ENCODE measurements at places on chromosomes 2 and 18.
A peak's percentile ranks its signal among the peaks of the same experiment; 100 is the strongest.

- no peak for DNase-seq
These were observed 24.8 kb downstream of the SH3BP4 start for GRCh38 chr2:234976479-234977227.

DNA sequence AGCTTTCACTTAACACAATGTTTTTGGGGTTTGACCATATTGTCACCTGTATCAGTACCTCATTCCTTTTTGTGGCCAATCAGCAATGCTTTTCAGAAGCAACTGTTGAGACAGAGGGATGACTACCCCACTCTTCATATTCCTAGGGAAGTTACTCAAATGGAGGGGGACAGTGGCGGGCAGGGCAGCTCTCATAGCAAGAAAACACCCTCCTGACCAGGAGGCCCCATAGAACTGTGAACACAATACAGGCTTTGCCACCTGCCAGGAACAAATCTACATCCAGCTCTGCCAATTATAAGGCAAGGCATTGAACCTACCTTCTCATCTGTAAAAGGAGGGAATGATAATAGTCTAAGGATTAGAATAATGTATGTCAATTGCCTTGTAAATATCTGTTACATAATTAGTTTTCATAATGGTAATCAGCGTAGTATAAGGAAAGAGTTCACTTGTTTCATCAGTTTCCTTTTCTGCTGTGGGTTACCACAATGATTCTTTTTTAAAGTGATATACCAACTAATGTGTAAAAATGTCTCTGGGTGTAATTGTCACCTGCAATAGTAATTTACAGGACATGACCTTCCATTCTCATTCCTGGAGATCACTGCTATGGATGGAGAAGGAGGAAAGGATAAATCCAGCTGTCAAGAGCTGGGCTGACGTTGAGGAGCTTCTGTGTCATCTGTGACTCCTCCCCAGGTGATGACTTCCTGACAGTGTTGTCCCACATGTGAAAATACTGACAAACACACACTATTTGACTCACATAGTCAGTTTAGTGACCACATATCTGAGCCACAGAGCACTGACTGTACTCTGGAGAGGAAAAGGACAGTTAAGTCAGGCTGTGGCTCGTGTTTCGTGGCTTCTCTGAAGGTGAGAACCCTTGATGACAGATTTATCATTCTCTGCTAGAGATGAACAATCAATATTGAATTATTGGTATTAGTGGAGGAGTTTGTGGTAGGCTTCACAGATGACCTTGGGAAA is 13.5 kb downstream of the ALPK2 start:
- DNase-seq: peak; percentile 29

DNA sequence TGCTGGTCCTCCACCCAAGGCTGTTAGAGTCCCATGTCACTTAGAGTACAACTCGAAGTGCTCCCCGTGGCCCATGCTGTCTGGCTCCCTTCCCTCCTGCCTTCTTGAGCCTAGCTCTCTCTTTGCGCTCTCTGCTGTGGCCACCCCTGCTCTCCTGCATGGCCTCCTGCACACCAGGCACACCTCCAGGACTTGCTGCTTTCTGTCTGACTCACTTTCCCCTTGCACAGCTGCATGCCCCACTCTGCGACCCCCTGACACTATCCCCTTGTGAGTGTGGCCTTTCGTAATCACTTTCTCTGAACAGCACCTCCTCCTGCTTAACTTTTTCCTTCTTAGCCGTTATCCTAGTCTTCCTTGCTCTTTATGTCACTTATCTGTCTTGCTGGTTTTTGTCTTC is 343.6 kb downstream of the TGIF1 start:
- no peak for DNase-seq

- no peak for DNase-seq
These were observed 301.5 kb downstream of the NDUFA10 start for GRCh38 chr2:239723486-239724193.

DNA sequence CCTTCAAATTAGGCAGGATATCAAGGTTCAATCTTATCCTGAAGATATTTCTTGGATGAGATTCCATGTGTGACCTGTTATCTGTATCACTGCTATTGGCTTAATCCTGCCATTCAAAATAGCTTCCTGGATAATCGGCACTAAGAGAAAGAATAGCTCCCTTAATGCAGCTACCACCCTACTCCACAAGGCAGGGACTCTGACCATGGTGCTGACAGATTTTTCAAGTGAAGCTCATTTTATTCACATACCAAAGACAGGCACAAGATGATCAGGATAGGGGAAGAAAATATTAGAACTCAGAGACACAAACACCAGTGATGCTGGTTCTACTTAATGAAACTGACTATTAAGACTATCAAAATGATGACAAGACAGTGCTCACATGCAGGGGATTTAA is 74.9 kb downstream of the ORC4 start:
- DNase-seq: no peak

- DNase-seq: no peak
These were observed 95.0 kb upstream of the STK17B start for GRCh38 chr2:196266351-196266750.

DNA sequence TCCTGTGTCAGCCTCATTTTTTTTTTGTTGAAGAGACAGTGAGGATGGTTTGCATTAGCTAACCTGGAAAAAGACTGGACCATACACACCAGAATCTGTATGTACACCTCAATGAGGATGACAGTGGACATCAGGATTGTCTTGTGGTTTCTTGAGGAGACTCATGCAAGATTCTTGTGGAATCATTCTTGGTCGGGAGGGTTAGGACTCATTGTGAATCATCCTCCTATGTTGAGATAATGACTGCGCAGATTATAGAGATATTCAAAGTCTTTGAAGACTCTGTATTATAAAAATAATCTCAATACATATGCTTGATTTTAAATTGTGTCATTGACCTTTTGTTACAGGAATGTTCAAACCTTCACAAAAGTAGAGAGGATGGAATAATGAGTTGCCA is 49.1 kb upstream of the DOCK10 start:
- no peak for DNase-seq

DNA sequence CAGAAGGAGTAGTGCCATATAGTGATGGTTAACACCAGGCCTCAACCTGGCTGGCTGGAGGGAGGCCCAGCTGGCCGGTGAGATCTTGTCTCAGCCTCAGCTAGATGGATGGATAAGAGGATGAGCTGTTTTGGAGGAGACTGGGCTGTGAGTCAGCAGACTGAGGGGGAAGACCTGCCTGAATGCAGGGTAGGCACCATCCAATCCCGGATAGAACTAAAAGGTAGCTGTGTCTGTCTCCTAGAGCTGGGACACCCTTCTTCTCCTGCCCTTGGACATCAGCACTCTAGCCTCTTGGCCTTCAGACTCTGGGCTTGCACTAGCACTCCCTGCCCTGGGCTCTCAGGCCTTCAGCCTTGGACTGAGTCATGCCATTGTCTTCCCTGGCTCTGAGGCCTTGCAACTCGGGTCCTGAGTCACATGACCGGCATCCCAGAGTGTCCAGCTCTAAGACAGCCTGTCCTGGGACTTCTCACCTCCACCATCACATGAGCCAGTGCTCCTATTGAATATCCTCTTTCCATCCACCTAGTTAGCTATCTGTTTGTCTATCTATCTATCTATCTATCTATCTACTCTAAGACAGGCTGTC is 131.3 kb downstream of the TPO start:
- no peak for DNase-seq

DNA sequence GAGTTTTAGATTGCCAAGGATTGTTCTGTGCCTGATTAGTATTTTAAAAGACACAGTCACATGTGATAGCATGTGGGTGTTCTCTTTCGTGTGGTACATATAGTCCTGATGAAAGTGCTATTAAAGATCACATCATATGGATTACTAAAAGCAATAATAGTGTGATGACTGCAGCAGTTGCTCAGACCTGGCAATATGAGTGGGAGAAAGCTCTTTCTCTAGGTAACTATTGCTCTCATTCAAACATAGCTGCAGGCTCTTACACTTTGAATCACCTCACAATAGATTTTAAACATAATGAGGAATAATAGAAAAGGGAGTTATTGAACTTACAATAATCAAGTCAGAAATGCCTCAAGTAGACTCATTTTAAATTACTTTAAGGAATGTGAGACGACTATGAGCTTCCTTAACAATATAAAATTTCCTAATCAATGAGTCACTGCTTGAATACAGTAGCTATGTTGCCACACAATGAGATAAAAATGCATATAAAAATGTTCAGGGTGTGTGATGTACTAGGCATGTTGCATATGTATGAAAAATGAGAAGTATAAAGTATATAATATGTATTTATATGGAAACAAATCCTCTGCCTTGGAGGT is 452.1 kb downstream of the TMX3 start:
- DNase-seq: no peak

DNA sequence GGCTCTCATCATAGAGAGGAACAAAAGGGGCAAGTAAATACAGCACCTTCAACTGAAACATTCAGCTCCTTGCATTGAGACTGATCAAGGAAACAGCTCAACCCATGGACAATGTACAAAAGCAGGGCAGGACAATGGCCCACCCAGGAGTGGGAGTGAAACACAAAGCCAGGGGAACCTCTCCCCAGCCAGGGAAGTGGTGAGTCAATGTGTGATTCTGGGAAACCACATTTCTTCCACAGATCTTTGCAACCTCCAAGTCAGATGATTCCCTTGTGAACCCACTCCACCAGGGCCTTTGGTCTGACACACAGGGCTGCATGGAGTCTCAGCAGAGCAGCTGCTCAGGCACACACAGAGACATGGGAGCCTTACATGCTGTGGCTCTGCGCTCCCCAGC is 294.5 kb downstream of the NR4A2 start:
- DNase-seq: no peak

GRCh38 chr2:159933727-159934049 is 128.7 kb downstream of the PLA2R1 start:
- no peak for DNase-seq

DNA sequence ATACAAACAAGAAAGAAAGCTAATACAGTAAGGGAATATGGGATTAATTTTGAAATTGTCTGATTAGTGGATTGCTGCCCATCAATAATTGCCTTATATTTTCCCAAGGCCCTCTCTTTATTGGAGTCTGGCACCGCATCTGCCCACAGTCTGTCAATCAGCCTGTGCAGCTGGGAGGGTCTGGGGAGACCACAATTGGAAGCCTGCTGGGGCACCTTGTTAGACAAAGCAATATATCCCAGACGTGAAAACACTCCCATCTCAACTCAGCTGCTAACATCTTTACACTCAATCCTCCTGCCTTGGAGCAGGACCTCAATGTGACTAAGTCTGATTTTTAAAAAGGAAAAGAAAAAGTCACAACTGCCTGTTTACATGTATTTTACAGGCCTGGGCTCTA is 258.6 kb downstream of the SRBD1 start:
- no peak for DNase-seq

DNA sequence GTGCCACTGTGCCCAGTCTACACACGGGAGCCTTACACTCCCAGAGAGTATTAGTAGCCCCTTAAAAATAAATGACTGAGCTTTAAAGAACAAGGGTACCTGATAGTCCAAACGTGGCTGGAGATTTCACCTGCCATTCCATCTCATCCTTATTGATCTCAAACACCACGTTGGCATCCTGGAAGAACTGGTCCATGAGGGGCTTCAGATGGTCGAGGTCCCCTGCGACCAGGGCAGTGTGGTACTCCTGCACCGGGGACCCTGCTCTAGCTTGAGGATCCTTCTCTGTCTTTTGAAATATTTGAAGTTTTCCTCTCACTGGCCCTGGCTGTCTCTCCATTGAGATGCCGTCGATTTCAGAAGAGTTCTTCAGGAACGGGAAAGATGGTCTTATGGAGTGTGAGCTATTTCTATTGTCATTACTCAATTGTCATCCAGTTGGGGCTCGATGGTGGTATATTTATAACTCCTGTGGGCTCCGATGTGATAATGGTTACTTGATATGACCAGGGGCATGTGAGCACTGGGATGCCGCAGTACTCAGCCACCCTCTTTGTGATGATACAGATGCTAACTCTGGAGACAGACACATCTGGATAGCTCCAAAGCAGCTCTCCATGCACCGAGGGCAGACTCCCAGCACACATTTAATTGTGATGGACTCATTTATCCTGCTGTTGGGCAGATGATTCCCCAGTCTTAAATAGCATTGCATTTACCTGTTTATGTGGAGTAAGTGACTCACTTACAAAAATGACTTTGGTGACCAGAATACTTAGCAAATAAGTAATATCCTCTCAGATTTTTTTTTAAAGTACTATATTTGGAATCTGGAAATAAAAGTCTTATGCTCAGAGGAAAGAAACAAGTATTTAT is 22.8 kb downstream of the ASB18 start:
- no peak for DNase-seq

DNA sequence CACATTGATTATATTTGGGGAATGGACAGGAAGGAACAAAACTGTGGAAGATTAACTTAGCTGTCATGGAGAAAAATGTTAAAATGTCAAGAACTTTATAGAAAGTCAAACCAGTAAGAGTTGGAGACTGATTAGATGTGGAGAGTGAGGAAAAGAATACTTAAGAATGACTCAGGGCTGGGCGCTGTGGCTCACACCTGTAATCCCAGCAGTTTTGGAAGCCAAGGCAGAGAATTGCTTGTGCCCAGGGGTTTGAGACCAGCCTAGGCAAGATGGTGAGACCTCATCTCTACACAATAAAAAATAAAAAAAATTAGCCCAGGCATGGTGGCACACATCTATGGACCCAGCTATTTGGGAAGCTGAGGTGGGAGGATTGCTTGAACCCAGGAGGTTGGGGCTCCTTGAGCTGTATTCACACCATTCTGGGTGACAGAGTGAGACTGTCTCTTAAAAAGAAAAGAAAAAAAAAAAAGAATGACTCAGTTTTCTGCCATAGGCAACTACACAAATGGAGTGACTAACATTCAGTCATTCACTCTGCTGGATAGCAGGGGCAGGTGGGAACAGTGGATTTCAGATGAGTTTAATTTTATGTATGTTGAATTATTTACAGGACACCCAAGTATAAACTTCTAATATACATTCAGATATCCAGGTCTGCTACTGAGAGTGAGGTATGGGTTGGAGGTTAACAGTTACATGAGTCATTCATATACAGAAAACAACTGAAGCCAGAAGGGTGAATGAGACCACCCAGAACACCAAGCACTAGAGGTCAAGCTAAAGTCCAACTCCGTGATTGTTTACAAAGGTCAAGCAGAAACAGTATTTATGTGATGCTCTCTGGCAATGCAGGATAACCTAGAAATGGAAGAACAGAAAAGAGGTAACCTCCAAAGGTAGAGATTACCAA is 33.9 kb downstream of the ORC2 start:
- DNase-seq: no peak

DNA sequence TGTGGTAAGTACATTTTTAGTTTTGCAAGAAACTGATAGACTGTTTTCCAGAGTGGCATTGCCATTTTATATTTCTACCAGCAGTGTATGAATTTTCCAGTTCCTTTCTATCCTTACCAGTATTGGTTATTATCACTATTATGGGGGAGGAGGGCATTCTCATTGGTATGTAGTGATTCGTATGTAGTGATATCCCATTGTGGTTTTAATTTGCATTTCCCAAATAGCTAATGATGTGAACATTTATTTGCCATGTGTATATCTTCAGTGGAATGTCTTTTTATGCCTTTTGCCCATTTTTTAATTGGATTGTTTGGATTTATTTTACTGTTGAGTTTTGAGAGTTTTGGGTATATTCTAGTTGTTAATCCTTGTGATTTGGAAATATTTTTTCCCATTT is 16.9 kb downstream of the EIF5B start:
- DNase-seq: no peak

Measured in activated T-helper 1 cell treated with Interleukin-2 at 50 U/mL for 16 hours (primary cell).